ENCODE measurements at places on chromosomes 6 and 20.

- DNase-seq = no peak
Measured at GRCh38 chr6:1778686-1779235, 169.0 kb downstream of the FOXC1 start.

- DNase-seq = no peak
Measured at GRCh38 chr20:12291386-12291785, 373.7 kb downstream of the BTBD3 start.

- no peak for DNase-seq
Measured at GRCh38 chr20:60669211-60669610, 582.9 kb upstream of the CDH4 start.

GRCh38 chr6:7189101-7189758, 81.5 kb downstream of the RREB1 start:
- DNase-seq = no peak

DNA sequence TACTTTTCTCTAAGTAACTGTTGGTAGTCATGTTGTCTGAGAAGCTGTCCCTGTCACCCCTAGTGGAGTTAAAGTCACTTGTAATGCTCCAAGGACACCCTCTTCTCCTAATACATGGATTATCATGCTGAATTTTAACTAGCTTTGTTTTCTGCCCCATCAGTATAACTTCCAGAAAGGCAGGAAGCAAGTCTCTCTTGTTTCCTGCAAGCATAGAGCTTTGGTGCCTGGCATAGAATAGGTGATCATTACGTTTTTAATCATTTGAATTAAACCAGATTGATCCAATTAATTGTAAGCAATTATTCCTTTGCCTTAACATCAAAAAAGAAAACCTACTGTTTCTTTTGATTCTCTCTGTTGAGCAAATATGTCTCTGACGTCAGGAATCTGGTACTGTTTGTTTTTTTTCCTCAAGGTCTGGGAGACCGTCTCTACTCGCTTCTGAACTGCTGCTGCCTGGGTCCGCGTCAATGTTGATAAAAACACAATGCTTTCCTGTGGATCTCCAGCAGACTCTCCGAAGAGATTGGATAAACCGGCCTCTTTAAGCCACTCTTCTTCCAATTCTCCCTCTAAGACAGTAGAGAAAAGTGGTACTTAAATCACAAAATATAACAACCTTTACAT, 71.8 kb downstream of the ARHGAP18 start:
- no peak for DNase-seq

DNA sequence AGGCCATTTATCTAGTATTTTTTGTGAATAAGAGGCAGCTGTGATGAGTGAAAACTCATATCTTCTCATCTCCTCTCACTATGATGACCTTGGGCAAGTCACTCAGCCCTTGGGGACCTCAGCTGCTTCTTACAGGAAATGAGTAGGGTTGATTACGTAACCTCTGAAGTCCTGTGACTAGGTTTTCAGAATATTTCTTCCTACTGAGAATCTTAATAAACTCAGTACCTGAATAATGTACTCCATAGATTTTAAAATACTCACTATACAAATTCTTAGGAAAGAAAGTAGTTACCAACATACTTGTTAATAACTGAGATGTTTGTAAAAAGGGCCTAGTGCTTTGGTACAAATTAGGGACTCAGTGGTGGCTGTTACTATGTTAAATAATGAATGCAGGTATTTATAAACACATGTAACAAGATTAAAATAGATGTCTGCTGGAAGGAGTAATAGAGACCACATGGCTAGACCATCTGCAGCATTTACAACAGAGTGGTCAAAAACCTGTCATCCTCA, 60.9 kb downstream of the RPRD1B start:
- DNase-seq = peak; percentile 9

DNA sequence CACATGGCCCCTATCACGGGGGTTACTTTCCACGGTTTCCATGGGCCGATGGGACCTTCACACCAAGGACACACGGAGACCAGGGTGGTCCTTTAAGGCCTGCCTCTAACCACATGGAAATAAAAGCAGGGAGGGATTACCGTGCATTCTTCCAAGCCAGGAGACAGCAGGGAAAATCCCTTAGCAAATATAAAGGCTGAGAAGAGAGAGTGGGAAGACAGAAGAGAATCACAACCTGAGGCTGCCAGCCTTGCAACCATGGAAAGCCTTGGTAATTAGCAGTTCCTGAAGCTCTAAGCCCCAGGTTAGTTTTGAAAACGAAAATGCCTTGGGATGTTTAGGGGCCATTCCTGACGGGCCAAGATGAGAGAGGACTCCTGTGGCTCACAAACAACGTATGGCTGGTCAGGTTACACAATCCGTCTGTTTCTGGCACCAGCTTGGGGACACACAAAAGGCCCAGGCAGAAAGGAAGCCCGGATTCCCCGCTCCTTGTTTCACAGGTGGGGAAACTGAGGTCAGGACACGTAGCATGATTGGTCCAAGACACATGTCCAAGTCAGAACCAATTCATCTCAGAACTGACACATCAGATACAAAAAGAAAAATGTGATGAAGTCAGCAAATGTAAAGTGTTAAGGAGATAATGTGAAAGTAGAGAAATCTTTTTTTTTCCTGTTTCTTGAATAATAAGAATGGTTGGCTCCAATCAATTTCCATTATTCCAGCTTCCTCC, 2.8 kb downstream of the PREX1 start:
- no peak for DNase-seq

DNA sequence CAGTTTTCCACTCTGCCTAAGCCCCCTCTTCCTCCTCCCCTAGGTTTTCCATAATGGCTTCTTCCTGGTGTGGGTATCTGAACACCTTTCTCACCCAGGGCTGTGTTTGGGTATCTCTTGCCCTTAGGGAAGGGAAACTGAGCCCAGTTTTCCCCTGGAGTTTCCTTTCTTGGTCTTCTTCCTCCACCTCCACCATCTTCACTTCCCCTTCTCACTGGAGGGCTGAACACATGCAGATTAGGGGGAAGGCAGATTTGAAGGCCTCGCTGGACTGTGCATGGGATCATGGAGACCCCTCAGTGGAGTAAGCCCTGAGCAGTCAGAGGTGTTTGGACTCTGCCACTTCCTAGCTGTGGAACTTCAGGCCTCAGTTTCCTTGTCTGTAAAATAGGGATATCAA, 27.8 kb downstream of the FOXP4 start:
- DNase-seq = no peak

DNA sequence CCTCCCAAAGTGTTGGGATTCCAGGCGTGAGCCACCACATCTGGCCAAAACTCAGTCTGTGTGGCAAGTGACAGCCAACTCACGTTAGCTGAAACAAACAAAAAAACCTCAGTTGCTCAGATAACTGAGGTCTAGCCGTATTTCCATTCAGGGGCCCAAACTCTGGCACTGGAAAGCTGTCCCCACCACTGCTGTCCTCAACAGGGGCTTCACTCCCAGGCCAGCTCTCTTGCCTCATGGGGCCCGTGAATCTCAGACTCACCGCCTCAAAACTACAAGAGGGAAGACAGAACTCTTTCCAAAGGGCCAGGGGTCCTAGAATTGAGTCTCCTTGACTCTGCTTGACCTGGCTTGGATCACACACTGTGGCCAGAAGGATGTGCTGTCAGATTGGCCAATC, 7.4 kb downstream of the TTPAL start:
- DNase-seq = no peak

- no peak for DNase-seq
Measured at GRCh38 chr6:38572186-38572813, 67.4 kb downstream of the BTBD9 start.

GRCh38 chr6:1798303-1798964, 188.7 kb downstream of the FOXC1 start:
- no peak for DNase-seq

GRCh38 chr6:50899306-50899870, 80.7 kb downstream of the TFAP2B start:
- DNase-seq = no peak

- no peak for DNase-seq
Measured at GRCh38 chr6:1885576-1886011, 275.9 kb downstream of the FOXC1 start.

- DNase-seq = no peak
Measured at GRCh38 chr6:150328744-150329405, 39.9 kb upstream of the IYD start.

DNA sequence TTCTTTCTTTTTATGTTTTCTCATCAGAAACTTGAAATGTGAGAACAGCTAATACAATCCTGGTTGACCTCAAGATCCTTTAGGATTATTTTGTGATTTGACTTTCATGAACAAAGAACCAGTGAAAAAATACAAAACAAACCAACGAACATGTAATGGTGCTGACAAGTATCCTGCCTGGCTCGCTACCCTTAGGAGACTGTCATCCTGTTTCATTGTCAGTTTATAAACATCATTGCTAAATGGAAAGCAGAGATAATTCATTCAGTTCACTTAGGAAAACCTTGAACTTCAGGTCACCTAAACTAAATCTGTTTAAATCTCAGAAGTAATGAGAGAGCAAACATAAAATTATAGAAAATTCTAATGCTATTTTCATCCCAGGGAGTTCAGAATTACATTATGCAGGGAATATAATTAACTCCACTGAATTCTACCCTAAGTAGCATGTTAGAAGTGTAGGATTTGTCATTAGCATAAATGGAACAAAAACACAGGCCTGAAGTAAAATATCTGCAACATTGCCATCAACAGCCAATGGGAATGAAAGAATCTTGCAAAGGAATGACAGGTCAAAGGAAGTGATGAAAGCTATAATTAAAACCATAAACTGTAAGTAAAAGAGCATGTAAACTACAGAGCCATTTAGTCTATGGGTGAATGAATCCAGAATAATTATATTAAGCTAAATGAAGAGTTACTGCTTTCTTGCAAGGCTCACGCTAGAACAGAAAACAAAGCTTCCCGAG, 401.2 kb upstream of the MANEA start:
- DNase-seq = no peak

GRCh38 chr6:135129136-135129856, 51.8 kb upstream of the MYB start:
- DNase-seq = no peak

DNA sequence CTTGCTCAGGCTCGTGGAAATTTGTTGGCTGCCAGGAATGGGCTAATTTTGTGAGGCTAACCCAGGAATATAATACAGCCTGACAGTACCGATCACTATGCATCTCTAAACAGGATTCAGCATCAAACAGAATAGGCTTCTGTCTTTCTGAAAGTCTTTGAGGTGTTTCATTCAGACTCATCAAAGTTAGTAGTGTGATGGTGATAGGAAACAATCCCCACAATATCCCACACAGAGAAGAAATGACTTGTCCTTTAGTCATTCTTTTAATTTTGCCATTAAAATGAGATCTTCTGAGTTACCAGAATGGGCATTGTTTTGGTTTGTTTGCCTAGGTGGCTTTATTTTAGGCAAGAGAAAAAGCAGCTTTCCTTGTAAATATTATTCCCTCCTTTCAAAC, 54.3 kb downstream of the FAM229B start:
- no peak for DNase-seq

- no peak for DNase-seq
Measured at GRCh38 chr6:84414531-84414930, 187.1 kb upstream of the CEP162 start.

GRCh38 chr6:158361961-158362669, 49.9 kb downstream of the TULP4 start:
- no peak for DNase-seq

DNA sequence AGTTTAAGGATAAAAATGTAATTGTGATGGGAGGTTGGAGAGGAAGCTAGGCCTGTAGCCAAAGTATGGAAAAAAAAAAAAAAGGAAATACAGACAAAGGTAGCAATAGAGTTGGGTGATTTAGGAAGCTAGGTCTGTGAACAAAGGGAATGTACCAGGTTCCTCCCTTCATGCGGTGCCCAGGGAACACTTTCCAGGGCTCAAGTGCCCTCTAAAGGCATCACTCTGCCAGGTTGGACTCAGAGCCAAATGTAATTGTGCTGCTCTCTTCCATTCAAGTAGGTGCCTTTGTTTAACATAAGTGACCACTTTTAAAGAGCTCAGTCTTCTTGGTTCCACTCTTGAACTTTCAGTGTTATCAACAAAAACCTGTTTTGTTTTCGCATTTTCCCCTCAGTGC, 159.7 kb upstream of the AHI1 start:
- DNase-seq = no peak

DNA sequence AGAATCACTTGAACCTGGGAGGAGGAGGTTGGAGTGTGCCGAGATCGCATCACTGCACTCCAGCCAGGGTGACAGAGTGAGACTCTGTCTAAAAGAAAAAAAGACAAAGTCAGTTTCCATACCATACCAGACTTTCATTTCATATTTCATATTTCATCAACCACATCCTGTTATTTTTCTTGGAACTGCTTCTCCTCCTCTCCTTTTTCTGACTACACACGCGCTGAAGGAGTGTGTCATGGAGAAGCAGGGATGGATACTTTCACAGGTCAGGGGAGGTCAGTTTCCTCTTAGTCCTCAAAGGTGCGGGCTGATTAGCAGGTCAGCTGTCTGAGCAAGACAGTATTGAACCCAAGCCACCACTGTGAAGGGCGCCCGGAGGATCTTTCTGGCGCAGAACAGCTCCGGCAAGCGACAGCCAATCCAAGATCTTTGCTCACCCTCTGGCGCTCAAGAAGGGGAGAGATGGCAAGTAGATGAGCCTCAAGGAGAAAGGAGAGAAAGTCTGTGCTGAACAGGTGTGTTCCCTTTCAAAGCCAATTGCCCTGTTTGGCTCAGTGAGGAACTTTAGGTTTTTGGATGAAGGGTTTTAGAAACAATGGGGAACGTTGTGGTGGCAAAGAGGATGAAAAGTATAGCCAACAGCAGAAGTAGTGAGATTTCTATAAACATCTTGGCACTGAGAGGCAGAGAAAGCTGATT, 18.9 kb upstream of the SYNJ2 start:
- DNase-seq = peak; percentile 33

GRCh38 chr6:65545920-65546319, 161.1 kb downstream of the EYS start:
- no peak for DNase-seq

GRCh38 chr20:13771853-13772453, 12.8 kb downstream of the ESF1 start:
- no peak for DNase-seq

DNA sequence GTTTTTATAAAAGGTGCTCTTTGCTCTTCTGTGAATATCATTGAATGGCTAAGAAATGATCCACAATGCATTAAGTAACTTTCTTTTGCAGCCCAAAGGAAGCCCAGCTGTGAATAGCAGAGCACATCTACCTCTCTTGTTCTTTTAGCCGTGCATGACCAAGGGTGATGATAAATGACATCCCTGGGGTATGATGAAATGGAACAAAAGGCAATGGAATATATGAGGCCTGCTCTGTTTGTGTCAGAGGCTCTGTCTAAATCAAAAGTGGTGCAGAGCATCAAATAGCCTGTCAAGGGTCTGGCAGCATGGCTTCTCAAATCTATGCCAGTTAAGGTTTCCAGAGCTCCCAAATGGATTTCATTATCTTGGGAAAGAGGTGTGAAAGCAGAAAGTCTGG, 362.6 kb upstream of the RNF217 start:
- DNase-seq = no peak

All from T-helper 2 cell (primary cell).